HT-29 (cell line): ENCODE measurements at places on chromosomes 1 and 21.

DNA sequence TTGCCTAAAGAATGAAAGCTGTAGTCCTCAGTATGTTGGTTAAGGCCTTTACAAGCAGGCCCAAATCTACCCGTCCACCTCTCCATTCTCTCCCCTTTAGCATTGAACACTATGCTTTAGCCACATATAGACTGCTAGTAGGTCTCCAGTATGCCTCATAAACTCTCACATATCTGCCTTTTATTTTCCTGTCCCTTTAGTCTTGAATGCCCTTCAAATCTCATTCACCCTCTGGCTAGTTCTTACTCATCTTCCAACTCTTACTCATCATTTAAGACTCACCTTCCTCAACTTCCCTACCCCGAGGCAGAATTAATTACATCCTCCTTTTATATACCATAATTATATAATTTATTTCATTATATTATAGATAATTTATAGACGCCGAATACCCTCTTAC lies 78.7 kb upstream of the TSPAN2 start:
- no peak for DNase-seq

GRCh38 chr1:15691434-15692032 lies 7.4 kb downstream of the PLEKHM2 start:
- DNase-seq: no peak

DNA sequence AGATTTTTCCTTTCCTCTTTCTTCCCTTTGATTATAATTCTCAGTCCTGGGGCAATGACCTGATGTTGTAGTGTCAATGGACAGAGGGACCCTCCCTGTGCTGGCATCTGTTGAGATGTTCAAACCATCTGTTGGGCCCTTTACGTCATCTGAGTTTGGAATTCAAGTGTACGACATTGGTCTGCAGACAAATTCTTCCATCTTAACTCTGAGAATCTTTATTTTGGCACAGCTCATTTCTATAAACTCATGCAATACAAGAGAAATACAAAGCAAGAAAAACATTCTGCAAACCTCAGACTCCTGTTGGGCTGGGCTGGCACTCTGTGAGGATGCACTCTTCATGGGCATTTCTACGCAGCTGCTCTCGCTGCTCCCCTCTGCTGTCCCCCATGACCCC lies 54.2 kb downstream of the IFI44 start:
- no peak for DNase-seq

GRCh38 chr21:29557931-29558725 lies 259.4 kb downstream of the BACH1 start:
- no peak for DNase-seq

- no peak for DNase-seq
These were observed 27.8 kb downstream of the EXTL2 start for GRCh38 chr1:100866901-100867206.

DNA sequence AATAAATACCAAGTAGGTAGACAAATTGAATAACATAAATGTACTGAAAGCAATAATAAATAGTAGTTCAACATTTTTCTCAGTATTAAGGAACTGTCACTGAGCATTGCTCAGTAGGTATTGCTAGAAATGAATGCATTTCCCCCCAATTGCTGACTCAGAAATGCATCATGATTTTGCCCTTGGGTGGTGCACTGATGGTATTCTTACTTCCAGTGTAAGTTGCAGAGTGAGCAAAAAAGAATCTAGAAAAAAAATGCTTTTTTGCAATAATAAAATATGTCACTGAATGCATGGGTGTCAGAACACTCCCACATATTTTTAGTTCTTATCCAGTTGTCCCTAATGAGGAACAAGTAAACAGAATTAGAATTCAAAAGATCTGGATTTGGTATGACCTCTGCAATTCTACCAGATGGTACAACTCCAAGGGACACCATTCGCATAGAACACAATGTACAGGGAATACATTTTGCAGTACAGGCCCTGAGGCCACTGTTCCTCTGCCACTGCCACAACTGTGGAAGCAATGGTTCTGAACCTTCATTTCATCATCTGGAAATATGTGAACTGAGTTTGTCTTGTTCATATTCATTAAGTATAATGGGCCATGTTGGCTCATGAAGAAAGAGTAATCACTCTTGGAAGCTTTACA lies 78.0 kb downstream of the ATP6V1G3 start:
- no peak for DNase-seq
